Fibroblast of mammary gland (primary cell): ENCODE measurements at places on chromosomes 11 and 22.

GRCh38 chr11:134231958-134232659 lies 7.6 kb downstream of the VPS26B start:
- no peak for DNase-seq

DNA sequence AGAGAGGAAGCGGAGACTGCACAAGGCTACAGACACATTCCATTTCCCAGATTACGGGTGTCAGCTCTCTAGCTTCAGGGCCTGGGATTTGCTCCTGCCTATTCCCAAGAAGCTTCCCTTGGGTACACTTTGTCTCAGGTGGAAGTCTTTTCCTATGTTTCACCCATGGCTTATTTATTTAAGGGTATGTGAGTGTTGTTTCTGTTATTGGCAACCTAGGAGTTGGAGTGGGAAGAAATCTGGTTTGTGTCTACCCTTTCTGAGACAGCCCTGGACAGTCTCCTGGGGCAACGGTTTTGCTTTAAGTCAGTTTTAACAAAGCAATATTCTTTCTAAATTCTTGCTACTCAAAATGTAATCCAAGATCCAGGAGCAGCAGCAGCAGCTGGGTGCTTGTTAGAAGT lies 127.0 kb downstream of the MICAL2 start:
- no peak for DNase-seq

DNA sequence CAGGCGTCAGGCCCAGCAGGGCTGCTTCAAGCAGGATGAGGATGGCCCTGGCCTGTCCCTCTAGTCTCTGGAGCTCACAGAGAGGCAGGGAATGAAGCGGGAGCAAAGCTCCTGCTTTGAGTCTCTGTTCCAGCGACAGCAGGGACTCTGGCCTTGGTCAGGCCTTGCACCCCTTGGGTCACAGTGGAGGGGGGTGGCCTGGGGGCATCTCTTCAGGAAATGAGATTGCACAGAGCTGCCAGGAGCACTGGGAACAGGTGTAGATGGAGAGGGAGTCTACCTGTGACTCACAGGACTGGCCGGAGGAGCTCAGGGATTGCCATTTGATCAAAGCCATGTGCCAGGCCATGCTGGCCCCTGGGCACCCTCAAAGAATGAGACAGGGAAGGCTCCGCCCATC lies 1.6 kb downstream of the ANO1 start:
- no peak for DNase-seq

- DNase-seq = no peak
These were observed 39.4 kb downstream of the CARD18 start for GRCh38 chr11:105100206-105100605.

GRCh38 chr11:206002-206384 lies 1.2 kb downstream of the BET1L start:
- no peak for DNase-seq

DNA sequence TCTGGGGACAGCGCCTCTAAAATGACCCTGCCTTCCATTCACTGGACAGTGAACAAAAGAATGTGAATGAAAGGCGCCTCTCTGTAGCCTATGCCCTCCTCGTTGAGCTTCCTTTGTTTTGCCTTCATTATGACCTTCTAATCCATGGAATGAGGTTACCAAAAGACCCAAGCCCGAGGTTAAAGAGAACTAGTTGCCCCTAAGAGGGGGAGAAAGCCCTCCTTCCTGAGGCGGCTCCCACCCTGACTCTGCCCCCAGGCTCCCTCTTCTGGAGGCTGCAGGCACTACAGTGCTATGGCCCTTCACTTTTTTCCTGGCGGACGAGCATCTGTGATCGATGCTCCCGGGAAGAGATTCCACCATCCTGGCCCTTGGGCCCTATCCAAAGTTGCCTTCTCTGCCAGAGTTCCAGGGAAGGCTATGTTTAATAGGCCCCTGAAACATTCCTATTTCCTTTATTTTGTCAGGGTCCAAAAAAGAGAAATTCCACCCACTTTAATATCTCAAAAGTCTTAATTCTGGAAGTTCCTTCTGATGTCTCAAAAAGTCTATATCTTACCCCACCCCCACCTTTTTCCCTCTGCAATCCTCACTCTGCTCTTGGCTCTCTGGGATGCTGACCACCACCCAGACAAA lies 147.3 kb downstream of the FEZ1 start:
- peak; percentile 22 for DNase-seq

- DNase-seq = peak; percentile 20
These were observed 89.2 kb downstream of the PLEKHA7 start for GRCh38 chr11:16924826-16925560.

DNA sequence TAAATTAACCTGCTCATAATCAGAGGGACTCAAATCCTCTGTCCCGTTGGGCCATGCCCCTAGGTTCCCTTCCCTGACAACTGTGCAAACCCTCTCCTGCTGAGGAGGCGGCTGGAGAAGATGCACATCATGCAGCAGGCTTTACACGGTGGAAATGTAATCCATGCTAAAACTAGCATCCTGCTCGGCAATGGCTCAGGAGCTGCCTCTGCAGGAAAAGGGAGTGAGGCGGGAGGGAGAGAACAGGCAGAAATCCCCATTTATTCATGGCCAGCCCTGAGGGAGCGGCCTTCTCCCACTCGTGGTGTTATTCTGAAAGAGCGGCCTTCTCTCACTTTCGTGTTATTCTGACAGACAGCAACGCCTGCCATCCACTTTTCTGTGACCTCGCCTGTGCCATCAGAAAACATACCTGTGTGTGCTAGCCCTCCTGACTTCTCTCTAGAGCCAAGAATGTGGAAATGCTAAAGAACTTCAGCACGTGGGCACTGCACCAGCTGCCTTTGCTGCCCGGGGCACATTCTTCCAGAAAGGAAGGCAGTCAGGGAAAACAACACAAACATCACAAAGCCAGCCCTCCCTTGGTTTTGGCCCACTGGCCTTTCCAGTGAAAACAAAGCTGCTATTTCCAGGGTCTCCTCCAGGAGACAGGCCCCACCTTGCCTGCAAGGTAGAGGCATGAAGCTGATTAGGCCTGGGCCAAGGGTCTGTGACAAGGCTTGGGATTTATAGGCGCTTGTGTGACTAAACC lies 62.9 kb upstream of the BID start:
- no peak for DNase-seq

DNA sequence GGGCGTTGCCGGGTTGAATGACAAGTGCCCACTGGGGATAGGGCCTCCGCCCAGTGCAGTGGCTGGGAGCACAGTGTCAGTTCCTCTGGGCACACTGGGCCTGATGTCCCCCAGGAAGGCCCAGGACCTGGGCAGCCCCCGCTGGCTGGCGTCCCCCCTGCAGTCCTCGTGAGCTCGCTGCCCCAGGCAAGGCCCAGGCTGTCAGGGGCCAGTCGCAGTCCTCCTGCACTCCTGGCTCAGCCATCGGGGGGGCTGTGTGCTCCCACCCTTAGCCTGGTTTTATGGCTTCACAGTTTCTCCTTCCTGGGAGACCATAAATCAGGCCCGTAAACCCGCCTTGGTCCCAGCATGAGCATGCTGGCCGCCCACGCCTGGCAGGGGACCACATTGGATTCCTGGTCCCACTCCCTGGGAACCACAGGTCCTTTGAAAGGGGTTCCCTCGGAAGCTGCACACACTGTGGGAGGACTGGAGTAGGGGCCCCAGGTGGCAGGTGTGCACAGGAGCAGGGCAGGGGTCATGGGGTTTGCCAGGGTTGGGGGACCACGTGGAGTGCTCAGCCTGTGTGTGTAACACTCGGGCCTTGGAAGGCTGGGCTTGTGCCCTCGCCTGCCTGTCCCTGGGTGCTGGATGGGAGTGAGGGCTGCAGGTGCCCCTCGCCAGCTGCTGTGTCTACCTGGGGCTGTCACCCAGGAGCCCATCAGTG lies 113.6 kb downstream of the KCNQ1OT1 start:
- DNase-seq = no peak

DNA sequence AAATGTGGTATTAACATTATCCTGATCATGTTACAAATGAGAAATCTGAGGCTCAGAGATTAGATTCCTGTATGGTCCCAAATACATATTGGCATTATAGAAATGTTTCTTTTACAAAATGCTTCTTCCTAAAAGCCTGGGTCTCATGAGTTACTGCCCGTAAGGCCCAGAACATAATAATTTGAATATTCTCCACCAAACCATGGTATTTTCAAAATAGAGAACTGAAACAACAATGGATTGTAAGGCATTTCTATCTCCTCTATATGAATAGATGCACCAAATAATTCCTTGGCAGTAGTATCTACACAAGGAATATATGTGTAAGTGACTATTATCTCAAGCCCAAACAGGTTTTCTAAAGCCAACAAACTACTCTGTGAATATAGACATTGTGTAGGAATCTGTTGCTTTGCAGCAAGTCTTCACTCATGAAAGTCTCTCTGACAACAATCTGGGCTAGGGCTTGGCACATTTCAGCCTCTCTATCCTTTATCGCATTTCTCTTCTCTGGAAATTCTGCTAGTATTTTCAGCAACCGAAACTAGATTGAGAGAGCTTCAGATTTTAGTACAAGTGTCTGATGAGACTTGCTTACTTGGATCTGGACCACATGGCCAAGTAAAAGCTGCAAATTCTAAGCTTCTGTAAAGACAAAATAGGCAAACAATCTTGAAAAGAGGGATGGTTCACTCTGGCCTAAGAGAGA lies 112.8 kb upstream of the ARHGAP20 start:
- DNase-seq = no peak

- peak; percentile 16 for DNase-seq
These were observed 6.0 kb upstream of the SCGB2A2 start for GRCh38 chr11:62264004-62264403.

- DNase-seq = no peak
These were observed 11.3 kb upstream of the CCDC86 start for GRCh38 chr11:60830478-60831142.

- DNase-seq = peak; percentile 77
These were observed 26.6 kb upstream of the IL17RA start for GRCh38 chr22:17057959-17058814.

DNA sequence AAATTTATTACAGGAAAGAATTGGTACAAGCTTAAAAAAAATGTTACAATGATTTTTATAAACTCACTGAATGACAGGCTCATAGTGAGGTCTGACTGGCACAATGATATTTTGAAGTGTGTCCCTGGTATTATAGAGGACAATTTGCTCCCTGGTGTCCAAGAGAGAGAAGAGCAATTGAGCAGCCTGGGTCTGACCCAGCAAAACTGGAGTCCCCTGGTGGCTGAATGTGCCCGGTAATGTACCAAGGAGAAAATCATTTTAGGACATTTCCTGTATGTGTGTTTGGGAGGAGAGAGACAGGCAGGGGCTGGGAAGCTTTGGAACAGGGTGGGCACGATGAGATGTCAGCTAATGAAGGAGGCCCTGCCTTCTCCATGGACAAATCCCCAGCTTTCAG lies 125.3 kb downstream of the APOL5 start:
- DNase-seq = peak; percentile 49

DNA sequence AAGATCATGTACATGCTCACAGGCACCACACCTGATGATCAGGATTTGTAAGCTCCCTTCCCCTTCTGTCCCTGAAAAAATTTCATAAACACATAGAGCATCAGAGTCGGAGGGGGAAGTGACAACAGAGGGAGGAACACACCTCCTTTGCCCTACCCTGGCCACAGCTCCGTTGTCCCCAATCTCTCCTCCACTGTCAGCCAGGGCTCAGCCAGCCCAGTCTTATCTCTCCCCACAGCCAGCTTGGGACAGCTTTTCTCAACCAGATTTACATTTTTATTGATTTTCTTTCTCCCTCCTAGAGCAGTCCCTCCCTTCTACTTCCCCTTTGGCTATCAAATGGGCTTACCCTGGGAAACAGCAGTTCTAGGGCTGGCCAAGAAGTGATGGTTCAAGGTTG lies 32.1 kb upstream of the TPBGL start:
- no peak for DNase-seq

- DNase-seq = peak; percentile 70
These were observed 843 bp downstream of the OR56B1 start for GRCh38 chr11:5737091-5737490.

GRCh38 chr11:123186286-123186685 lies 8.8 kb downstream of the CLMP start:
- DNase-seq = no peak

DNA sequence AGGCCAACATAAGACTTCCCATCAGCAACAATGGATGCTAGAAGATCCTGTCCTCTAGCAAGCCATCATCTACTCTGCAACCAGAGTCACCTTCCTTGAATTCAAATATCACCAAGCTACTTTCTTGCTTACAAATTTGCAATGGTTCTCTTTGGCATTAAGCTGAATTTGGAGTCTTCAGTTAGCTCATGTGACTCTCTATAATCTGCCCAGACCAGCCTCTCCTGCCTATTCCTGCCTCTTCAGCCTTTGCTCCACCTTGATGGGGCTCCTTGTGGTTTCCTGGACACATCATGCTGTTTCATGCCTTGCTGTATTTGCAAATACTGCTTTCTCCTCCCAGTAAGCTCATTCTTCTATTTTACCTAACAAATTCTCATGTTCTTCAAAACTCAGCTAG lies 82.3 kb downstream of the RASSF10 start:
- no peak for DNase-seq

GRCh38 chr11:125081098-125081798 lies 18.1 kb downstream of the SLC37A2 start:
- DNase-seq = no peak

DNA sequence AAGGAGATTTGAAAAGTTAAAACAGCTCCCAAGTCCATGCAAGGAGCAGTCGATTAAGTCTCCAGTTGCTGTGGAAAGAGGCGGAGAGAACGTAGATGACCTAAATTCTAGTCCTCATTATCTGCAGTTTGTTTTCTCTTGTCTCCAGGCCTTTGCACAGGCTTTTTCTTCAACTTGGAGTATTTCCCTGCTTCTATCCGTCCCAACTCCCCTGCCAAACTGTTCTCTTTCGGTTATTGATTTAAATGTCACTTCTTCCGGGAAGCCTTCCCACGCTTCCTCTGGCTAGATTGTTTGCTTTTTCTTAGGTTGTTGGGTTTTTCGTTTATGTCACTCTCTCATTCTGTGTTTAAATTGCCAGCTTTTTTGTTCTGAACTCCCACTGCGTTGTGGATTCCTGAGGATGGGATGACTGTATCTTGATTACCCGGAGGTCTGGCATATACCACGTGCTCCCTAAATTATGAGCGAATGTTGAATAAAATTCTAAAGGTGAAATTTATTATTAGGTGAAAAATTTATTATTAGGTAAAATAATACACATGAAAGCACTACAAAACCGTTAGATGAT lies 463 bp downstream of the TMEM126B start:
- DNase-seq = peak; percentile 20

- no peak for DNase-seq
These were observed 40.7 kb upstream of the CD82 start for GRCh38 chr11:44524751-44525201.

- peak; percentile 41 for DNase-seq
These were observed 437 bp downstream of the SLC43A3 start for GRCh38 chr11:57426439-57426928.

DNA sequence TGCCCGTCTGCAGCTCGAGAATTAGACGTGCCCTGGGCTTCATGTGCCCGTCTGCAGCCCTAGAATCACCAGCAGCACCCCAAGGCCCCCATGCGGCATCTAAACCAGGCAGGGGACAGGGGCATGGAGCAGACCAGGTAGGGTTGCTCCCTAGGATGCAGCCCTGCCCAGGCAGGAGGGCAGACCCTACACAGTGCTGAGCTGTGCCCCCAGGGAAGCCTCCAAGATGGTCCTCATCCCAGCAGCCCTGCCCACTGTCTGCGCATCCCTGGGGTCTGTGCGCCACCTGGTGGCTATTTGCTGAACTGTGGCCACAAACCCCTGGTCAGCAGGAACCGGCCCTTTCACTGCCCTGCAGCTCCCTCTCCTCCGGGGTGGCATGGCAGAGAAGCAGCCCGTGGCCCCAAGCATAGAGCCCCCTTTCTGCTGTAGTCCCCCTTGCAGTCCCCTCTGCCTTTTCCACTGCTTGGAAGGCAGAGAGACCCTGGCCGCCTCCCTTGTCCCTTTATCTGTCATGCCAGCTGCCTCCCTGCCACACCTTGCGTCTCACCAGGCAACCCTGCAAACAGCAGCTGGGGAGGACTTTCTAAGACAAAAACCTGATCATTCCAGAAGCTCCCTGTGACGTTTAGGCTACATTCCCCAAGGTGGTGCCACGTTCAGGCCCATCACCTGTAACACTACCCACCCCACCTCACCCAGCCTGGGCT lies 86.6 kb downstream of the KCNQ1 start:
- peak; percentile 36 for DNase-seq
